Left colon (tissue), 2 donors: ENCODE measurements at places on chromosomes 1 and 21.

DNA sequence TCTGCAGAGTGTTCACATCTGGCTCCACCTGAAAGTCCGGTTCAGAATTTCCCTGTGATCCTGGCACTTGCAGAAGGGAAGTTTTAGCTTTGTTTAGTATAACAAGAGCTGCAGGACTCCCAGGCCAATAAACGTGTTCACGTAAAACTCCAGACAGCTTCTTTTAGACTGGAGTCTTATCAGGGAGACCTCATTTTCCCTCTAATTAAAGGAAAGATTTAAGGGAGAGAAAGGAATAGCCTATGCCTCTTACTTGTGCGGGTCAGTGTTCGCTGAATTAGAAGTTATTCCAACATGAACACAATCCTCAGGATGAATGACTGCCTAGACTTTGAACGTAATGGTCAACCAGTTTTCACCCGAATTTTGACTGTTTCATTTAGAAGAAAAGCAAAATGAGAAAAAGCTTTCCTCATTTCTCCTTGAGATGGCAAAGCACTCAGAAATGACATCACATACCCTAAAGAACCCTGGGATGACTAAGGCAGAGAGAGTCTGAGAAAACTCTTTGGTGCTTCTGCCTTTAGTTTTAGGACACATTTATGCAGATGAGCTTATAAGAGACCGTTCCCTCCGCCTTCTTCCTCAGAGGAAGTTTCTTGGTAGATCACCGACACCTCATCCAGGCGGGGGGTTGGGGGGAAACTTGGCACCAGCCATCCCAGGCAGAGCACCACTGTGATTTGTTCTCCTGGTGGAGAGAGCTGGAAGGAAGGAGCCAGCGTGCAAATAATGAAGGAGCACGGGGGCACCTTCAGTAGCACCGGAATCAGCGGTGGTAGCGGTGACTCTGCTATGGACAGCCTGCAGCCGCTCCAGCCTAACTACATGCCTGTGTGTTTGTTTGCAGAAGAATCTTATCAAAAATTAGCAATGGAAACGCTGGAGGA is 202.1 kb upstream of the SGIP1 start:
- peak; percentile 72 for DNase-seq

DNA sequence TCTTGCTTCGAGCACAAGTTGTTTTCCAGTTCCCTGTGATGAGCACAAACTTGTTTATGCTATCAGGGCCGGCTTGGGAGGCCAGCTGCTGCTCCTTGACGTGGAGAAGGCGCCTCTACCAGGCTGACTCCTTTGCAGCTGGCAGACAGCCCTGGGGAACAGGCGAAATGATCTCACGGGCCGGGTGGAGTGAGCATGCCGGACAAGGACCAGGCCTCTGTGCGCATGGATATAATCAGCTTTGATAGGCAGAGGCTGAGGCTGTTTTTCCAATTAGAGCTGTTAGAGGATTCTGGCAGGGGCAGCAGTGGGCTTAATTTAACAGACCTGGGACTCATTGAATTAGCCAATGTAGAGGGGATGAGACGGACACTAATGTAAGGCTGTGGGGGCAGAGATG is 38.9 kb downstream of the FAM163A start:
- peak; percentile 56 for DNase-seq

- no peak for DNase-seq
Observed at GRCh38 chr1:15883326-15883725, 35.8 kb downstream of the SPEN start.

DNA sequence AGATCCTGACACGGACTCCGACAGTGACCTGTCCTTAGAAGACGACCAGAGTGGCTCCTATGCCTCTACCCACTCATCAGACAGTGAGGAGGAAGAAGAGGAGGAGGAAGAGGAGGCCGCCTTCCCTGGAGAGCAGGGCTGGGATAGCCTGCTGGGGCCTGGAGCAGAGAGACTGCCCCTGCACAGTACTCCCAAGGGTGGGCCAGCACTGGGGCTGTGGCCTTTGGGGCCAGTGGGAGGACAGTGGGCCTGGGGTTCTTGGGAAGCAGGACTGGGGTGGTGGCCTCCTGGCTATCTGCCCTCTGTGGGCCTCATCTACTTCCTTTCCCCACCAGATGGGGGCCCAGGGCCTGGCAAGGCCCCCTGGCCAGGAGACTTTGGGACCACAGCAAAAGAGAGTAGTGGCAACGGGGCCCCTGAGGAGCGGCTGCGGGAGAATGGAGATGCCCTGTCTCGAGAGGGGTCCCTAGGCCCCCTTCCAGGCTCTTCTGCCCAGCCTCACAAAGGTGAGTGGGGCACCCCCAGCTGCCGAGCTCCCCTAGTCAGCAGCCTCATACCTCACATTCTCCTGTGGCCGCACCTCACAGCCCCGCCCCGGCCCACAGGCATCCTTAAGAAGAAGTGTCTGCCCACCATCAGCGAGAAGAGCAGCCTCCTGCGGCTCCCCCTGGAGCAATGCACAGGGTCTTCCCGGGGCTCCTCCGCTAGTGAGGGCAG is 10.0 kb downstream of the PSRC1 start:
- no peak for DNase-seq

- peak; percentile 66 for DNase-seq
Observed at GRCh38 chr1:41387667-41388091, 26.4 kb downstream of the FOXO6 start.

DNA sequence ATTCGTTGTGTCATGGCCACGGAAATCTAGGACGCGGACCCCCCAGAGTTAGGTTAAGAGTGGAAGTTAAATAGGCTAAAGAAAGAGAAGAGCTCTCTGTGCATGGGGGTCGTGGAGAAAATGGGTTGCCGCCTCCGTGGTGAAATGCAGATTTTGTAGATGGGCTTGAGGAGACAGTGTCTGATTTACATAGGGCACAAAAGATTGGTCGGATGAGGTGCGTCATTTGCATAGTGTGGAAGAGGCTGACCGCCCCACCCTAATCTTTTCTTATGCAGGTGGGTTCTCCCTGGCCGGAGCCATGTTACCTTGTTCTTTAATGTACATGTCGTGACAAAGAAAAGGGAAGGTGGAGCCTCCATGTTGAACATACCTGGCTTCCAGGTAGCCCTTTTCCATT is 14.3 kb upstream of the SLC5A9 start:
- DNase-seq = no peak

- no peak for DNase-seq
Observed at GRCh38 chr1:100292711-100293110, 26.7 kb downstream of the RTCA start.

- no peak for DNase-seq
Observed at GRCh38 chr1:246078126-246078887, 428.8 kb downstream of the SMYD3 start.

DNA sequence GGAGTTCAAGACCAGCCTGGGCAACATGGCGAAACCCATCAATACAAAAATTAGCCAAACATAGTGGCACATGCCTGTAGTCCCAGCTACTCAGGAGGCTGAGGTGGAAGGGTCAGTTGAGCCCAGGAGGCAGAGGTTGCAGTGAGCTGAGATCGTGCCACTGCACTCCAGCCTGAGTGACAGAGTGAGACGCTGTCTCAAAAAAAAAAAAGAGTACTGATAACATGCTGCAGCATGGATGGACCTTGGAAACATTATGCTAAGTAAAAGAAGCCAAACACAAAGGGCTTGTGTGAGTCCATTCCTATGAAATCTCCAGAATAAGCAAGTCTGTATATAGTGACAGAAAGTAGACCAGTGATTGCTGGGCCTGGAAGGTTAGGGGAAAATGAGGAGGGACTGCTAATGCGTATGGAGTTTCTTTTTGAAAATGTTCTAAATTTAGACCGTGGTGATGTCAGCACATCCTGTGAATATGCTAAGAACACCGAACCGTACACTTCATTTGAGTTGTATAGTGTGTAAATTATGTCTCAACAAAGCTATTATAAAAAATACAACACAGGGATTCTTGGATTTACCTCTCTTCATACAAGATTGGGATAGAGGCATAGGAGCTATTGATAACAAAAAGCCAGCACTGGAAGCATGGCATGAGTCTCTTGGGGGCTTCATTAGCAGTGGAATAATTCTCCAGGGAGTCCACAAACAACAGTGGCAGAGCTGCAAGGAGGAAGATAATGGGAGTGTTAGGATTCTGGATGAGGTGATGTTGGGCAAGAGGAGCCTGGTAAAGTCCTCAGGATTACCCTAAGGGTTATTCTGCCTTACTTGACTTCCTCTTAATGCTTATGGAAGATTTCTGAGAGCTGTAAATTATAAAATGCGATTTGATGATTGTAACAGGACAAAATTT is 73.5 kb downstream of the TTC3 start:
- no peak for DNase-seq

DNA sequence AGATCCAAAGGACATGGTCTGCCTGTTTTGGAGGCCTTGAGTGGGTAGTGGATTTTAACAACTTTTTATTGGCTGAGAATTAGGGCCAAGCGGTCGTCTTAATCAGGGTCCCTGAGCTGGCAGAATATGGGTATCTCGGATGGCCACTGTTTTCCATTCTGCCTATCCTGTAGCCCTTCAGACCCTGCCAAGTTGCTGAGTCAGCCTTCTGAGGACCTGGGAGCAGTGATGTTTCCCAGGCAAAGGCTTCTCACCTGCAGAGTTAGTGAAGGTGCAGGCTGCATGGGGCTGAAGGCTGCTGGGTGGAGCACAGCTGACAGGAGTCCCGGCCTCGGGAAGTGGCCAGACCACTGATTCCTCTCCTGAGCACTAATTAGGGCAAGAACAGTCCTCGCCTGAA is 11.4 kb downstream of the RASSF5 start:
- no peak for DNase-seq

DNA sequence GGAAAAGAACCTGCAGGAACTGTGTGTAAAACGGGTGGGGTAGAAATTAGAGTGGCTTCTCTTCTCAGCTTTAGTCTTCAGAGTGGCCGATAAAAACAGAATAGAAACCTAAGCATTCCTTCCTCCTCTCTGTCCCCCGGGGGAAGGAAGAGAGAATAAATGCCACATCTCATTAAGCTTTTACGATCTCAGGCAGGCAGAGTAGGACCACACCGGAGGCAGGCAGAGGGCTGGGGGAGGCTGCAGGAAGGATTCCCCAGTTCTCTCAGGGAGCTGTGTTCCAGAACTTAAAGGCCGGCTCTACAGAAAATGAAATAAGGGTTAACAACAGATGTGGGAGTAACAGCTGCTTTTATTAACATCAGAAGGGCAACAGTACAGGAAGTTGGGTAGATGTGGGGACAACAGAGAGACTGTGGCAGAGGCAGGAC is 24.5 kb upstream of the MEF2D start:
- no peak for DNase-seq

DNA sequence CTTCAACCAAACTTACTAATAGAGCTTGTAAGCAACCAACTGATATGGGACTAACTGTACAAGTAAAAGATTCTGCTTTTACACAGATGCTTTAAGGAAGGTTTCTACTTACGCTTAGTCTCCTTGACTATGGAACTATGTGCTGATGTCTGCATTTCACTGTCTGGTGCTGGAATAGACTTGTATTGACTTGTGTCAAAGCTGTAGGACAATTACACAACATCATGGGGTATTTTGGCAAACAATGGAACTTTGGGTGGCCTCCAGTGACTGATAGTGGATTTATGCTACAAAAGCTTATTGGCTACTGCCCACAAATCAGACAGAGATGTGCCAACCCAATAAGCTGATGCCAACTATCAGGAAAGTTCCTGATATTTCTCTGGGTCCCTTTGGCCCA is 10.6 kb downstream of the CBR1 start:
- DNase-seq = no peak

DNA sequence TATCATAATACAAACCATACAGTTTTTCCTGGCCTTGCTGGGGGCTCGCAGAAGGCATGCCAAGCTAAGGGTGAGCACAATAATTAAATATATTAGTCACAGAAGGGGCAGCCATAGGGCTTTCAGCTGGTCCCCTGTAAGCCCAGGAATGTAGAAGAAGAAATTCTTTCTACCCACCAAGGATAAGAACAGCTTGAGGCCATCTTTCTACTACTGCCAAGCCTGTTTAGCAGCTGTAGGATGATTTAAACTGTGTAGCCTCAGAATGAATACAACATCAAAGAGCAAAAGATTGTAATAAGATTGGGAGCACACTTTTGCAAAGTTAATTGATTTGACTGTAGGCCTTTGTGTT is 171.5 kb downstream of the LRRC7 start:
- DNase-seq = no peak

GRCh38 chr1:173337126-173337525 is 130.0 kb upstream of the TNFSF4 start:
- DNase-seq = no peak

- peak; percentile 86 for DNase-seq
Observed at GRCh38 chr1:12143631-12144155, 23.1 kb upstream of the TNFRSF1B start.

- DNase-seq = no peak
Observed at GRCh38 chr1:203250911-203251310, 21.4 kb upstream of the CHIT1 start.

DNA sequence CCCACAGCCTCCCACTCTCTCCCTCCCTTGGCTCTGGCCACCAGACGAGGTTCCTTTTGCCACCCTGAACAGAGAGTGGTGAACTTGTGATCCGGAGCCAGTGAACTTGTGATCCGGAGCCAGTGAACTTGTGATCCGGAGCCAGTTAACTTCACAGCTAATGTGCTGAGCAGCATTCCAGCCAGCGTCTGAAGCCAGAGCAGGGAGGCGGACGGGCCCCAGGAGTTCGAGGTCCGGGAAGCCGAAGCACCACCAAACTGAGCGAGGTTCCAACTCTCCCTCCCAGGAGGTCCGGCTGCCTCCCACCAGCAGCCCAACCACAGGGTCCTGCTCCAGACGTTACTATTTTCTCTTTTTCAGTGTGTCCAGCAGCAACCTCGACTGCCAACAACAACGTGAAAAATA is 85.8 kb downstream of the SYF2 start:
- DNase-seq = no peak

- no peak for DNase-seq
Observed at GRCh38 chr1:204292740-204293139, 67.0 kb downstream of the PLEKHA6 start.

GRCh38 chr1:229786974-229787610 is 161.0 kb downstream of the URB2 start:
- DNase-seq = no peak

- no peak for DNase-seq
Observed at GRCh38 chr1:213103377-213104306, 52.6 kb downstream of the RPS6KC1 start.

DNA sequence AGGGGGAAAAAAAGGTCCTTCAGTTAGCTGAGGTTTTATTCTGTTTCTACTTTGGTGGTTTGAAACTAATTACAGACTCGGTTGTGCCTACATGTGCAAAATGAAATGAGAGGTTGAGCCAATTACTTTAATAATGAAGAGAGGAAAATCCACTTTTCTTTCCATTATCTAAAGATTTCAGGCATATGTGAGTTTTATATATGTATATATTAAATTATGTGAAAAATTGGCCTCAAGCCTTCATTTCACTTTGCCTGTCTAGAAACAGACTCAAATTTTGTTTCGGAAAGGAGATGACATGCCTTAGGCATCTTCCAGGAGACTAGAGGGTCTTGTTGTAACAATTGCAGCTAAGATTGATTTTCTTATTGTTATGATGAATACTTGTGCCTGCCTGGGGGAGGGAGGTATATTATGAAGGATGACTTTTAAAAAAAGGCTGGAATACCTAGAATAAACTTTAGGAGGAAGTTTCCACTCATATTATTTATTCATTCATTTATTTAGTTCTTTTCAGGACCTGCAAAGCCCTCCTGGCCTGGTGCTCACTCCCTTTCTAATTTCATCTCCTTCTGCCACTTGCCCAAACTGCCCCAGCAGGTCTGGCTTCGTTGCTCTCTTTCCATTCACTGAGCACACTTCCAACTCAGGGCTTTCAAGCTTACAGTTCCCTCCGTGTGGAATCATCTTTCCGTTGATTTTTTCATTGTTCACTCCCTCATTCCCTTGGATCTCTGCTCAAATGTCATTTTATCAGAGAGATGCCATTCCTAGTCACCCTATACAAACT is 94.2 kb upstream of the HOOK1 start:
- DNase-seq = no peak
